Activated effector memory CD4-positive, alpha-beta T cell treated with anti-CD3 and anti-CD28 coated beads, Interleukin-2, amount 50 U/mL, for 16 hours (primary cell): ENCODE measurements at places on chromosomes 6 and 20.

- no peak for DNase-seq
Observed at GRCh38 chr6:1263850-1264377, 48.0 kb upstream of the FOXQ1 start.

DNA sequence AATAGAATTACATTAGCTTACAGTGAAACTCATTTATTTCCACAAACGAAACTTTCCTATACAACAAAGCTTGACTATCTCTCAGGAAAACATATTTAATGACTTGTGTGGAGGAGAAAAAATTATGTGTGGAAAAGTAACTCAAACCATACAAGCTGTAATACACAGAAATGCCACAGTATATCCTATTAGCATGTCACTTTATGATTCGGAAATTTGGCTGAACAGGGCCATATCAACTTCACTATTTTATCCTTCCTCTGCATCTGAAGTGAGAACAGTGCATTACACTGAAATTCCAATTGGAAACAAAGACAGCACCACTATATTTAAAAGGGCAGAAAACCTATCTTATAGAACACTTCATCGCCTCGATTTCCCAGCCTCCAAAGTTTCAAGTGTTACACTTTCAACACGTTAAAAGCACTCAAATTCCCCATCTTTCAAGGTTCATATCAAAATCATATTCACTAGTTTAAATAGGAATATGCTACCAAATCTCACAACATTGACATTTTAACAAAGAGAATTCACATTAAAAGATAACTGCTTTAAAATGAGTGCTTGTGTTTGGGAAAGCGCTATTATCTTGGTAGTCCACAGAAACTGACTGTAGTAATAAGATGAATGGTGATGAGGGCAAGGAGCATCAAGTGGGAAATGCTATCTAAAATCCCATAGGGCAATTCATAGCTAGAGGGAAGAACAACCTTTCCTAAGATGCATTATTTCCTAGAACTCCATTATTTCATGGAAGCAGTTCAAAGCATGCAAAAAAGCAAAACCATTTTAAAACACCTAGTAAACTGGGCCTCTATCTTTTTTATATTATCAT, 1.8 kb downstream of the REV3L start:
- DNase-seq = no peak

- DNase-seq = no peak
Observed at GRCh38 chr6:45702849-45703739, 312.6 kb downstream of the CLIC5 start.

GRCh38 chr6:19669206-19669605, 168.0 kb upstream of the ID4 start:
- no peak for DNase-seq

GRCh38 chr6:16824845-16825685, 63.8 kb upstream of the ATXN1 start:
- DNase-seq = no peak

GRCh38 chr6:33008944-33009861, at the start of gene HLA-DOA:
Gene HLA-DOA, minus strand, starts transcription at chr6:33009591.
- peak; percentile 72 for DNase-seq

DNA sequence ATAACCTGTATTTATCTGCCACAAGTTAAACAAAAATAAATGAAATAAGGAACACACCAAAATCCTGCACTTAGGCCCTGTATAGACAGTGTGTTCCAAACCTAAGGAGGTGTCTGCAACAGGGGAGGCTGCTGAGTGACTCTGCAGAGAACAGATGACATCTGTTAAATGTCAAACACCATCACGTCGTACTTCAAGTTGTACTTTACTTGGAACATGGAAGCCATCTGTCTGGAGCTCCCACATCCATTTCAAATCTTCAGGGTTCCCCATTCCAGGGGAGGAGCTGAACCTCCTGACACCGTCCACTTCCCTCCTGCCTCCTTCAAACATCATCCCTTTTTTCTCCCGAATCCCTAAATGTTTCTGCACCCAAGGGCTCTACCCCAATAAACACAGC, 1.8 kb upstream of the MAP7 start:
- DNase-seq = no peak

- DNase-seq = peak; percentile 82
Observed at GRCh38 chr6:7909323-7910276, 988 bp downstream of the TXNDC5 start.

DNA sequence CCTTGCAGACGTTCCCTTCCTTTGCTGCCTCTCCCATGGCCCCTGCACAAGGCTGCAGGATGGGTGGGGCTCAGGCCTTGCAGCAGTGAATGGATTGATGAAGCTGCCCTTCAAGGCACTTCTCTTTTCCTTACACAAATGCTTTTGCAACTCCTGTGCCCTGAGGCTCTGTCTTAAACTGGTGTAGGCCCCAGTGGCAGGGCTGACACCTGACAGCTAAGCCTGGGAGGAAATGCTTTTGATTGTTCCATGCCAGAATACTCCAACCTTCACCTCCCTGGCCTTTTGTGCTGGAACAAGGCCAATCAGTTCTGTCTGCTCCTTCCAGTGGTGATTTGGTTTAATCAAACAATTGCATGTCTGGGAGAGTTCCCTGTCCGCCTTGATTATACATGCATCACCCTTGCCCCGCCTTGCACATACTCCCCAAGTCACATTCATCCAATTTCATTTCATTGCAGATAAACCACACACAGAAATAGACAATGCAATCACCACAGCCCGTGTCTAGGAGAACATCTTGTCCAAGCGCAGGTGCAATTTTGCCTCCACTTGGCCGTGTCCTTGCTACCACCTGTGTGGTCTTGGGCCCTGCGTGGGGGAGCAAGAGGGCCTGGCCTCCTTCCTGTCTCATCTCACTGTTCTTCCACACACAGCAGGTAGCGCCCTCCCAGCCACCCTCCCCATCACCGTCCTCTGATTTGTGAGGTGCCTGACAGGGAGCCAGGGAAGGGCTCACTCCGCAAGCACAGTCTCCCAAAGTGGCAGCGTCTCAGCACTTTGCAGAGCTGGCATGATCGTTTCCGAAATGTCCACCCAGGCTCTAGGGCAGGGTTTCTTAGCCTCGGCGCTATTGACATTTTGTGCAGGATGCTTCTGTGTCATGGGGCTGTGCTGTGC, 120.4 kb downstream of the CDH26 start:
- DNase-seq = peak; percentile 44

DNA sequence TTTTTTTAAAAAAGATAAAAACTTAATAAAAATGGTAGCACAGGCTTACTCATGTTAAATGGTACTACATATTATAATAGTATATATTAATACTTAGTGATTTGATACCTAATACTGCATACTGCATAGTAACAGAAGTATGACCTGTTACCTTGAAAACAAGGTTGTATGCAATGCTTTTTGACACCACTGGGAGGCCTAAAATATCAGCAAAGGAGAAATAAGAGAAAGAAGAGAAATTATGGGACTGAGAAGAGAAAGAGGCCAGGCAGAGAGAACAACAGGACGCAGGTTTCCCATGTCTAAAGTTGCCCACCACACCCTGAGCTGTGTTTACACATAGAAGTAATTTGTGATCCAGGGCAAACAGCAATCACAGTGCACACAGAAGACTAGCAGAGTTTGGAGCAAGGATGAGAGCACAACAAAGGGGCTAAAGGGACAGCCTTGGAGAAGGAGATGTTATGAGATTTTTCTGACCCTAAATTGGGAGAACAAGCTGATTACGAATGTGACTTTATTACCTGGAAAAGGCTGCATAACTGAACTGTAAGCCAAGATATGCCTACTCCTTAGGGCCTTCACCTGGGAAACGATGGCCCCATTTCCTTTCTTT, 73.2 kb downstream of the ROS1 start:
- DNase-seq = no peak

GRCh38 chr6:57324538-57324937, 7.1 kb downstream of the PRIM2 start:
- DNase-seq = no peak

DNA sequence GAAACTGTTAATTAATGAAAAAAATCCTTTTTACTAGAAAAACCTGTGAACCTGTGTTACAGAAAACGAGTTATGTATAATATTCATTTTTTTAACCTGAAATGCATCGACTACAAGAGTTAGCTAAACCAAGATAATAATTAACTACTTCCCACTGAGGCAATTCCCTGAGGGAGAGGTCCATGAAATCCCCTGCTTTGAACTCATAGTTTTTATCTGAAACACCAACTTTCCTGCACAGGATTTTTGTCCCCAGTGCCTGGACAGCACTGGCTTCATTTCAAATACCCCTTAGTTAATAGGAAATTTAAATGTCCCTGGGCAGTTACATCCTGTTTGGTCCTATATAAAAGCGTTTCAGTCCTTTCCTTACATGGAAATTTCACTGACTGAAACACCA, at the start of gene OR14J1:
TSS of gene OR14J1 (plus strand) at position 386 of the 400 bp plus-strand sequence. CDS start 4,989 bp downstream, outside the sequence.
- no peak for DNase-seq
